GM06990 (cell line): ENCODE measurements at places on chromosomes 2 and 18.

GRCh38 chr2:144606466-144607095 is 86.7 kb upstream of the ZEB2 start:
- no peak for DNase-seq

DNA sequence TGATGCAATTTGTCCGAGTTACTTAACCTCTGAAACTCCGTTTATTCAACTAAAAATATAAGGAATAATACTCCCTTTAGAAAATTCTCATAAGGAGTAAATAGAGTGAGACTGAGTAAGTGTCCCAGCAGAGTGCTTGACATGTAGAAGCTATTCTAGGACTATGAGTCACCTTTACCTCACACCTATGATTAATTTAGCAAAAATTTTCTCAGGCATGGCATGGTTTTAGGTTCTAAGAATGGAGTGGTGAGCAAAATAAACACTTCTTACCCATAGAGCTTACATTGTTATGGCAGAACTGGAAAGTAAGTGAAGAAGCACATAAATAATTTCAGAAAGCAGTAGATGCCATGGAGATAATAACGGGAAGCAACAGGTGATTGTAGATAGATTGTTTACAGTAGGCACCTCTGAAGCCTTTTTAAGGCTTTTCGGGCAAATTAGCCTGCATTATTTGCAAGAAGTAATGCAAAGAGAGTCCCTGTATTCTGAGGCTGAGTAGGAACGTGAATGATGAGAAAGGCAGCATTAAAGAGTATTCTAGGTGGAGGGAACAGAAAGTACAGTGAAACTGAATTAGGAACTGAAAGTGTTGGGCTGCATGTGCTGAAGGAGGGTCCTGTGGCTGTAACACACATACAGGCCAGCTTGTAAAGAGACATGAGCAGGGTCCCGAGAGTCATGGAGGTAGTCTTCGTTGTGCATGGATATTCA is 209.2 kb downstream of the ZNF407 start:
- peak; percentile 59 for DNase-seq

DNA sequence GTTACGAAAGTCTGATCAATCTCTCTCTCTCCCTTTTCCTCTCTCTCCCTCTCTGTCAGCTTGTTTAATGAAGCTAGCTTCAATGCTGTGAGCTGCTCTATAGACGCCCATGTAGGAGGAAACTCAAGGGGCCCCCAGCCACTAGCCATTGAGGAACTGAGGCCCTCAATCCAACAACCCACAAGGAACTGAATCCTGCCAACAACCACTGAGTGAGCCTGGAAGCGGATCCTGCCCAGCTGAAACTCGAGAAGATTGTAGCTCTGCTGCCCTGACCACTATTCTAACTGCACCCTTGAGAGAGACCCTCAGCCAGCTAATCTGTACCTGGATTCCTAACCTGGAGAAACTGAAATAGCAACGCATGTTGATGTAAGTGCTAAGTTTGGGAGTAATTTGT is 129.2 kb downstream of the BCL11A start:
- DNase-seq, result no peak

DNA sequence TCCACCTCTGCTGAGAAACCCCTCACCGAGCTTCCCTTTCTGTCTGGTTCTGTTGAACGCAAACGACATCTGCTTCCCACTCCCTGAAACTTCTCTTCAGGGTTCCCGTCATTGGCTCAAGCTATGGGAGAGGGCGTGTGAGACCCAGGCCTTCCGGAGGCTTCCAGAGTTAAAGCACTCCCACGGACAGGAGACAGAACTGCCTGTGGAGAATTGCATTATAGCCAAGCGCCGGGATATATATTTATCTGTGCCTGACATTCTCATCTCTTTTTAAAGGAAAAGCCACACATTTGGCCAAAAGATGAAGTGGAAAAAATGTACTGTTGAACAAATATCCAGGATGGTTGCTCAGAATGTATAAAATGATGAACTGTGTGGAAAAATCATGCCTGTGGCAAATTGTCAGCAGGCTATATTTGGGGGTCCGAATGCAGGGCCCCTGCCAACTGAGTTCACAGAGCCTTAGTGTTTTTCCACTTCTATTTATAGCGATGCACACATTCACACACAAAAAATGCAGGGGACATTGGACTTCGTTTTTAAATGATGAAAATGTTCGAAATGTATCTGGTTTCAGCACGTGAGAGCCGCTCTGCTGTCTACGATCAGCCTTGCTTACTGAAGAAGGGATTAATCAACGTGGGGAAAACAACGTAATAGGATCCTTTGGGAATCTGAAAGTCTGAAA is 59.5 kb downstream of the E2F6 start:
- no peak for DNase-seq

DNA sequence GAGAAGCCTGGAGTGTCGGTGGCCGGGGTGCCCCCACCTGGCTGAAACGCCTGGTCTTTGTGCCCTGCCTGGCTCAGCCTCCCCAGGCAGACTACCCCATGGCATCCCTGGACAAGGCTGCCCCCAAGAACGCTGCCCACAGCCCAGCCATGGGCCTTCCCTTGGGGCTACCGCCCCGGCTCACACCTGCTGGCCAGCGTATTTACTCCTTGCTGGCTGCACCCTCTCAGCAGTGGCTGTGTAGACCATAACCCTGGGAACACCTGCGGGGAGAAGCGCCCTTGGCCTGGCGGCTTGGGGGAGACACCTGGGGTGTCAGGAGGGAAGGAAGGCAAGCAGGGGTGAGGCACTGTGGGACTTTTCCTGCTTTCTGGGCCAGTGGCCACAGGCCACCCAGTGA is 17.3 kb downstream of the CAPN10 start:
- DNase-seq, result no peak

DNA sequence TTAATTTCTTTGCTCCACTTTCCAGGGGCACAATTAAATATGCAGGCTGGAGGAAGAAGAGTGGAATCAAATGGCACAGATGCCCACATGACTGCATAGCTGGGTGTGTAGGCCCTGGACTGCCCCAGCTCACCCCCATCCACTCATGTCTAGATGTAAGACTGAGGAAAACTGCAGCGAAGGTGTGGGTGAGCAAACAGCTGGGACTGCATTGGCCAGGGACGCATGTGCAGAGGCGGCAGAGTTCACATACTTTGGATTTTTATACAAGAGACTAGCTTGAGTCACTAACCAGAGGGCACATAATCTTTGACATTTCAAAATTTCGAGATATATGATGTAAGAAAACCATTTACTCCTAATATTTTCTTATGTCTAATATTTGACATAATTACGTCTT is 60.1 kb downstream of the SPIRE1 start:
- no peak for DNase-seq

GRCh38 chr2:226515344-226516055 is 284.1 kb downstream of the IRS1 start:
- DNase-seq, result no peak

GRCh38 chr2:118014492-118014824 is 588 bp upstream of the CCDC93 start:
- DNase-seq, result no peak

DNA sequence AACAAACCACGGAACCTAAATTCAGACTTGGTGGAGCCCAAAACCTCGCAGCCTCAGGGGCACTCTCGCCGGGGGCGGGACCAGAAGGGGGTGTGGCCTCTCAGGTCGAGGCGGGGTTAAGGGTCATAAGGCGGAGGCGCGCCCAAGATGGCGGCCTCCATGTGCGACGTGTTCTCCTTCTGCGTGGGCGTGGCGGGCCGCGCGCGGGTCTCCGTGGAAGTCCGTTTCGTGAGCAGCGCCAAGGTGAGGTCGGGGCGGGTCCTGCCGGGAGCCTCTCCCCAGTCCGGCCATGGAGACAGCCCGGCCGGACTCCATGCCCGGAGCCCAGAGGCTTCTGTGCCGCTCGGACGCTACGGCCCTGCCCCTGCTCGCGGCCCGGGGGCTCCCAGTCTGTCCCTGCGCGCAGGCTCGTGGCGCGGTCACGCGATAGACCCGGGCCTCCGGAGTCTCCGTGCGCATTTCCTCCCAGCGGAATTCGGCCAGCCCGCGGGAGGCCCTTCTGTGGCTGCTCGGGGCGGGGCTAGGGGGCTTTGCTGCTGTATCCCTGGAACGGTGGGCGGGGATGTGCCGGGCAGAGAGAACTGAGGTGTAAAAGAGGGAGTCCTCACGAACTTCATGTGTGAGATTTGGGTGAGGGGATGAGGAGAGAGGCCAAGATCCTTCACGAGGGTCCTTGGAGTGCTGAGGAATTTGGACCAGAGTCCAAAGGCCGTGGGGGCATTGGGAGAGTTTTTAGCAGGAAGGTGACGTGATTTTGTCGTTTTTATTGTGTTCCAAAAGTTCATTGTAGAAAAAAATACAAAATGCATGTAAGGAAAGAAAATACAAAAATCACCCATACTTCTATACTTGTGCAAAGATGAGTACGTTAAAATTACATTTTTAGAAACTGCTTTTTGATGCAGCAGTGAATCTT is at the start of gene SMYD5:
SMYD5 (plus strand) TSS at position 126 of the 916 bp plus-strand sequence; CDS start at position 148, 22 bp downstream.
- DNase-seq, result peak; percentile 93

DNA sequence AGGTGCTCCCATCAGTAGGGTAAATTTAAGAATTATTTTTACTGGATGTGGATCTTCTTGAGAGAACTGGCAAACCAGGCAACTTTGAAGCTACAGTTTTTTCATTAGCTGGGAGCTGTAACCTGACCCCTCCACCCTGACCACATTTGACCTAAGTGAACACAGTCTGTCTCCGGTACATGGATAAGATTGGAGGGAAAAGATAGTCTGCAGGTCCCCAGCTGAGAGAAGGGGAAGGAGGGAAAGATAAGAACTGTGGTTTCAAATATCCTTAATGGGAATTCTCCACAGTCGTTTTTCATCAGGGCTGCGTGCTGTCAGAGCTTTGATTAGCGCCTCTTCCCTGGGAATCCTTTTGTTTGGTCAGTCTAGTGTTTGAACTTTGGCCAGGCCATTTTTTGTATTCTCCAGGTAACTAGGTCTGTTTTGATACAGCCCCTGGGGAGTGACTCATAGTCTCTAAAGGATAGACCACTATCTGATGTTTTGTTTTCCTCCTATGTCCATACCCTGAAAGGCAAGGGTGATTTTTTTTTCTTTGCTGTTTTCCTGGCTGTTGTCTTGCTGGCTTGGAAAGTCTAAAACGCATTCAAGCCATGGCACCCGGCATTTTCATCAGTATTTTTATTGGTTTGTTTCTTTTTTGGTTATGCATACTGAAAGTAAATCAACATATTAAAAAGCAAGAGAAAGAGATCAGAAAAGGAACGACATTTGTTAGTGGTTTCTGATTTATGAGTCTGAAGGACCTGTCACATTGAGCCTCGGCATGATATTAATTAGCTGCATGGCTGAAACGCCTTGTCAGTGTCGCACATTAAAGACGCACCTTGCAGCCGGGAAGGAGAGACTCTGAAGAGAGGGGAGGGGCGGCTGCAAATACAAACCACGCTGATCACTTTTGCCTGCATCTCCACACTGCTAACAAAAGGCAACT is 183.4 kb upstream of the FN1 start:
- no peak for DNase-seq

DNA sequence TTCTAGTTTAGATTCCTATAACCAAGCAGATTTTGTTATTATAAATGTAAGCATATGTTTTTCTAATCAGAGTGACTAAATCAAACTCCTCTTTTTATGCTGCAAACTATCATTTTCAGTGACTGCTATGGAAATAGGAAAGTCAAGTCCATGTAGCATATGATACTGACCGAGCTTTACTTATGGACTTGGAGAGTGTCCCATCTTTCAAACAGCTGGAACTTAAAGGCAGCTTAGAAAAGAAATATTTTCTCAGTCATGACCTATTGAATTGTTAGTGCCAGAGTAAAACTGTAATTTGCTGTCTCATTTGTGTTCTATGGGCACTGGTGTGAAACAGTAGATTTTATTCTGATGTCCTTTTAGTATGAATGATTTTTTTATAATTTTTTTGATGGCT is 76.7 kb downstream of the PHLPP1 start:
- DNase-seq, result no peak

DNA sequence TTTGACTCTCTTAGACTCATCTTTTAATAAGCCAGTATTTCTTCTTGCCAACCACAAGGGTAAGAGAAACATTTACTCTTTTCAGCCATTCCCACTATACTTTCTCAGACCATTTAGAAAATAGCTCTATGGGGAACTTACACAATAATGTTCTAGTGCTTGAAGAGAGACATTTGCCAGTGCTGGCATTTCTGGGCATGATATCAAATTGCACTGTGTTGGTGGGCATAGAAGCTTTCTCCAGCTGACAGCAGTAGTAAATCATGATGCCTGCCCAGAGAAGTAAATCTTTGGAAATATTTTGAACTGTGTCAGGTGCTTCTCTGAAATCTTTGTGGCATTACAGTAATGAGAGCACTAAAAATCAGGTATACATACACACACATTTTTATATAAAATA is 346.6 kb downstream of the CBLN2 start:
- no peak for DNase-seq

GRCh38 chr2:219619235-219619634 is 8.2 kb upstream of the SLC4A3 start:
- DNase-seq, result no peak

DNA sequence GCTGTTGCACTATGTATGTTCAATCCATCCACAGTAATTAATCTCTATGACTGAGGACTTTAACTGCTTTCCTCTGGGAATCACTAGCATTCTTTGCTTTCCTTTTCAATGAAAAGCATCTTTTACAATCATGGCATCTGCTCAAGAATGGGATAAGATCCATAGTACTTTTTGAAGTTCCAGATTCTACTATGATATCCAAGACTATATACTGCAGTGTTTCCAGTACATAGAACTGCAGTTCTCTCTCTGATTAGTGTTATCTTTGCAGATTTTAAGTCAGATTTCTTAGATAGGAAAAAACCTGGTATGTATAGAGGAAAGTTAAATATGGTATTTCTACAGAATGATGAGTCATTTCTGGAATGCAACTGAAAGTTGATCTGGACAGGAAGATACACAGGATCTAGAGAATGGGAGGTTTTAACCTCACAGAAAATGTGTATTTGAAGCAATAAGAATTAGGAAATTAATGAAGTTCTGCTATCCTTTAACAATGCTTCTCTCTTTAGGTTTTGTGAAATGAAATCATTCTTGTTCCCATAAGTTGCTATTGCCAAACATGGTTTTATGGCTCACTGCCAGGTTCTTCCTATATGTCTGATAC is 670.7 kb downstream of the ERBB4 start:
- DNase-seq, result peak; percentile 39
